ENCODE measurements at places on chromosomes 4 and X.
A peak's percentile ranks its signal among the peaks of the same experiment; 100 is the strongest.

GRCh38 chr4:133156556-133156955, 7.5 kb downstream of the PCDH10 start:
- no peak for DNase-seq

- DNase-seq, result peak; percentile 93
Observed at GRCh38 chr4:8303485-8304281, 34.1 kb downstream of the HTRA3 start.

DNA sequence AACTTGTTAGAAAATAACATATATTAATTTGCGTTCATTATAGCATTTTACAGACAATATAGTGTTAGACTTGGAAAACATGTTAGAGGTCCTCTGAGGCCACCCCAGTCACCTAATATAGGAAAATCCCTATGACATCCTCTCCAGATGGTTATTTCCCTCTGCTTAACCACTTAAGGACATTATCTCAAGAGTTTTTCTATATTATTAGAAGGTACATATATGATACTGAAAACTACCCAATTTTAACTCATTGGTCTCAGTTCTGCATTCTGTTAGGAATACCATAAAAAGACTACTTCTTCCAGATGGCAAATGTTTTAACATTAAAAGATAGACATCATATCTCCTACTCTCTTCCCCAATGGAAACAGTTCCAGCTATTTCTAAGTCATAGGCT, 21.4 kb downstream of the PTPN13 start:
- DNase-seq, result no peak

DNA sequence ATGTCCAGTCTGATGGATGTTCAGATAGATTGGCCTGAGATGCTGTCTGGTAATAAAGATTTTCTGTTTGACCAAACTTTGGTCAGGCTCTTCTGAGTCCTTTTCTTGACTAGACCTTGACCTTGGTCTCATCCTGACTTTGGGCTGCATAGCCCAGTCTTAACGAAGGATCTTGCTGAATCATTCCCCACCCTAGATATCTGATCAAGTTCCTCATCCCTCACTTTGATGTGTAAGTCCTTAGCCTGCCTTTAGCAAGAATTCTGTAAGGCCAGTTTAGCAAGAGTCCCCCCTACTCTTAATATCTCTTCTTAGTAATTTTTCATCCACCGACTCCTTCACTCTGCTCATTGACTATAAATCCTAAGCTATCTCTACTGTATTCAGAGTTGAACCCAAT, 244.4 kb upstream of the JADE1 start:
- no peak for DNase-seq

- DNase-seq, result no peak
Observed at GRCh38 chrX:30870572-30870971, 18.5 kb downstream of the TAB3 start.

GRCh38 chr4:128519163-128519830, 231.7 kb upstream of the PGRMC2 start:
- peak; percentile 62 for DNase-seq

- no peak for DNase-seq
Observed at GRCh38 chr4:177323416-177323815, 13.7 kb downstream of the NEIL3 start.

- peak; percentile 11 for DNase-seq
Observed at GRCh38 chr4:18366892-18367291, 345.3 kb upstream of the LCORL start.

All from fibroblast of upper back skin (primary cell).